ENCODE measurements at places on chromosomes 1 and 21.

DNA sequence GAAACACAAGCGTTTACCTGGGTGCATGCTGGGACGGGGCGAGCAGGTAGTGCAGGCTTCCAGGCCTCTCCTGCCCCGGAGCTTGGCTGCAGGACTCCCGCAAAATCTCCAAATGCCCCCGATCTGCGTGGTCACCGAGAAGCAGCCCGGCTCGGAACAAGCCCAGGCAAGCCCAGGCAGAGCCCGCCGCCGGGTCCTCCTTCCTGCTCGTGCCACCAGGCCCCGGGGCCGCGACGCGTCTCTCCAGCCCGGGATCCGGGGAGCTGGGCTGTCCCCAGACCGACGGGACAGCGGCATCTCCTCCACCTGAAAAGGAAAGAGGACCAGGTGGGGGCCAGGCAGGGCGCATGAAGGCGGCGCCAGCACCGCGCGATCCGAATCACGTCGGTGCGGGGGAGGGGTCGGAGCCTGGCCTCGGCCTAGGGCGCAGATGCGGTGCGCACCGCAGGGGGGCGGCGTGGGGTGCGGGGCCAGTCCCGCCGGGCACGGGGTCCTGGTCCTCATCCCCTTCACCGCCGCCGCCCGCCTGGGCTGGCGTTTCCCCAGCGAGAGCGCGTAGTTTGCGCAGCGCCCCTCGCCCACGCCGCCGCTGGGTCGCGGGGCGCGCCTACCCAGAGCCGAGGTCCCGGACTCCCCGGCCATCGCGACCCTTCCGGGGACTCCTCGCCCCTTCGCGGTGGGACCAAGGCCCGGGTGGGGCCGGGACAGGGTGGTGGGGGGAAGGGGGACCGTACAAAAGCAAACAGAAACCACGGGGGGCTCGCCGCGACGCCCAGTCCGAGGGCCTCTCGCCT lies 52.4 kb upstream of the H6PD start:
- peak; percentile 30 for DNase-seq

DNA sequence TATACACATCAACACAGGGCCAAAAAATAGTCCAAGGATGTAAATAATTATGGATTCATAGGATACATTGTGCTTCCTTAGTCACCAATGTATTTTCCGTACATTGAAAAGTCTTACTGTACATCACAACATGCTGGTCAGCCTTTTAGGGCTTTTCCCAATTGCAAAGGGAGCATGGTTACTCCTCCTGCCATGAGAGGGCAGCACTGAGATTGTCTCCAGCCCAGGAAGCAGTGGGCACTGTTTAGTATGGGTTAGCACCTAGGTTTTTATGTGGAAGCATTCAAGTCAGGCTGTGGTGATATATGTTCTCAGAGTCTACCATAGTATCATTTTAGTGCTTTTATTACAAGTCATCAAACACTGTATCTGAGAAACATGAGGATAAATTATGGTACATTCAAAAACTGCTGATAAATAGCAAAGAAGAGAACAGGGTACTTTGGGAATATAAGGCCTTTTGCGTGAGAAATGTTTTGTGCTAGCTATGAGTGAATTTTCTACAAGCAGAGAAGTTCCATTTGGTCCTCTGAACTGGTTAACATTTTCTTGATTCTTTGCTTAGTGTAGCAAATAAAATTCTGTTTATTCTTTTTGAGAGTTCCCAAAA lies 34.0 kb downstream of the ST6GALNAC5 start:
- DNase-seq = peak; percentile 27

- no peak for DNase-seq
These were observed 126.5 kb upstream of the USH2A start for GRCh38 chr1:216549796-216550195.

DNA sequence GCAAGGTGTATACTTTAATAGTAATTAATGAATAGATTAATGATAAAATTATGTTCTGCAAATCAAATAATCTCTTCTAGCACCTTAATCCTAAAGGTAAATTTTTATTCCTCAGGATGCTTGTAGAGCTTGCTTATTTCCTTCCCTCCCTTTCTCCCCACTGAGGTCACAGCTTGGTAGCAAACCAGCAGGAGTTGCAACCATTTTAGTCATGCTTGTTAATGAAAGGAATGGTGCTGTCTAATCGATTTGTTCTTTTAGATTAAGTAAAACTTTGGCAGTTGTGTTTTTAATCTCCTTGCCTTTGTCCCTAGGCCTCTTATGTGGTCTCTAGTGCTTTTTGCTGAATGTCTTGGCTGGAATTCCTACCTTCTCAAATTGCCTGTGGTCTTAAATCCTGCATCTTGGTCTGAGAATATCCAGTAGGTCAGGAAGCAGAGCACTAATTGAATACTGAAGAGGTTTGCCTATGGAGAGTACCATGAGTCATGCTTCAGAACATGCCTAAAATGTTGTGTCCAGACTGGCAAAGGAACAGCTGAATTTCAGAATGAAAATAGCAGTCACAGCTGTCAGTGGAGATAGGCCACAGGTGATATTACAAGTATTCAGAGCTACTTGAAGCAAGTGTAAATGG lies 36.3 kb upstream of the RWDD3 start:
- no peak for DNase-seq

DNA sequence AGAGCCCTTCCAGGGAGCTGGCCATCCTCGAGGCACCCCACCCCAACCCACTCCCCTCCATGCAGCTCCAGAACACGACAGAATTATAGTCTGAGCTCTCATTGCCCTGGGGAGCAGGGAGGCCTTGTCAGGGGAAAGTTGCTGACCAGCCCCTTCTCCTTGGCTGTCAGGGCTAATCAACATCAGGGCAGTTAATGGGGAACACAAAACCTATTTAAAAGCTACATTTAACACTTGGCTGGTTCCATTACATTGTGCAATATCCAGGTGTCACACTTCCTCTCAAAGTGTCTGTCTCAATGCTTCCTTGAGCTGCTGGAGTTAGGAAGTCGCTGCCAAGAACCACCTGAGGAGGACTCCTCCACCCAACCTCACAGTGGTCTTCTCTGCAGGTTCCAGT lies 111.8 kb upstream of the GRIK3 start:
- no peak for DNase-seq

DNA sequence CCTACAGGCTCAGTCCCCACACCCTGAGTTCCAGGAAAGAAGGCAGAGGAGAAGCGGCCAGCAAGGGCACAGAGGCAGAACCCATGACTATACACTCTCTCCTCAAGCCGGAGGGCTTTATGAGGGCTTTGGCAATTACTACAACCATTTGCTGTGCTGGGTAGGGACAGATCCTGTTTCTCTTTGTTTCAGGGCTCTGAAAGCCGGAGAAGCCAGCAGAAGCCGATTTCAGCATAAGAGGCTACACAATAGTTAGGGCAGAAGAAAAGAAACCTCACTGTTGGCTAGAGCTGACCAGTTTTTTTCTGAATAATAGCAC lies 13.9 kb downstream of the GPR3 start:
- no peak for DNase-seq

DNA sequence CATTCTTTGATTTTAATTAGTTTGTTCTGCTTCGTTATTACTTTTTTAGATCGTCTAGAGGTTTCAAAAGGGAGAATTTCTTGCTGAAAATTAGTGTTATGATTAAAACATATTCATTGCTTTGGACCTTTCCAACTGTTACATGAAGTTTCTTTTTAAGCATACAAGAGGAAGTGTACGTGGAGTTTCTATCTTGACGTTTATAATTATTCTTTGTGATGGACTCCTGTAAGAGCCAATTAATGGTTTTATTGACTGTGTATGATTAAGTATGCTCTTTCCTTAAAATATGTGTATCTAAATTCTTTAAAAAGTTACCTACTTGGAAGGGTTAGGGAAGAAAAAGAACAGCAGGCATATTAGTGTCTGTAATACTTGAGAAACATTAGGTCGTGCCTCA lies 37.8 kb downstream of the SPEN start:
- DNase-seq = no peak

DNA sequence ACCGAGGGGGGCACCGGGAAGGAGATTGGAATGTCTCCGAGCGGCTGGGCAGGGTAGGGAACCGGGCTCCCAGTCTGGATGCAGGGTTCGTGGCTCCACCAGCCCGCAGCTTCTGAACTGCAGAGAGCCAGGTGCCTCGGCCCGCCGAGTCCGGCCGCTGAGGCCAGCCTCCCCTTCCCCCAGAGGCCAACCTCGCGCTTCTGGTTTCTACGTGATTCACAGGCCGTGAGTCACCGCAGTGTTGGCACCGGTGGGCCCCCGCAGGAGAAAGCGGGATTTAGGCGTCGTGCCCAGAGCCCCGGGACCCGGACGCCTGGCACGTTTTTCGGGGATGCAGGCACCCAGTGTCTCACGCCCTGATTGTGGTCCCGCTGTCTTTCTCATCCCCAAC lies 458 bp downstream of the CRABP2 start:
- DNase-seq = no peak

GRCh38 chr1:77756052-77756754 lies 3.4 kb downstream of the USP33 start:
- no peak for DNase-seq

DNA sequence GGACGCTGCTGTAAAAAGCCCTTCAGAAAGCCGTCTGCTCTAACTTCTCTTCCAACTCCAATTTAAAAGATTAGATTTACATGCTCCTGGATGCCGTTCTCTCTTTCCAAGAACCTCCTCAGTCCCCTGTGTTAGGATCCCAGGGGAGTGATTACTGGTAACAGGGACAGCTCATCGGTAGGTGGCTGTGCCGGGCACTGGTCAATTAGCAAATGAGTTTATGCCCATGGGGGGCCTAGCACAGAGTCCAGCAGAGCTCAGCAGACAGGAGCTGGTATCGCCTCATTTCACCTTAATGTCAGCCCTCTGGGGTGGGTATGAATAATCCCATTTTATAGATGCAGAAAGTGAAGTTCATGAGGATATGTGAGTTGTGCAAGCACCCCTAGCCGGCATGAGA lies 191.9 kb downstream of the GRIK3 start:
- no peak for DNase-seq

DNA sequence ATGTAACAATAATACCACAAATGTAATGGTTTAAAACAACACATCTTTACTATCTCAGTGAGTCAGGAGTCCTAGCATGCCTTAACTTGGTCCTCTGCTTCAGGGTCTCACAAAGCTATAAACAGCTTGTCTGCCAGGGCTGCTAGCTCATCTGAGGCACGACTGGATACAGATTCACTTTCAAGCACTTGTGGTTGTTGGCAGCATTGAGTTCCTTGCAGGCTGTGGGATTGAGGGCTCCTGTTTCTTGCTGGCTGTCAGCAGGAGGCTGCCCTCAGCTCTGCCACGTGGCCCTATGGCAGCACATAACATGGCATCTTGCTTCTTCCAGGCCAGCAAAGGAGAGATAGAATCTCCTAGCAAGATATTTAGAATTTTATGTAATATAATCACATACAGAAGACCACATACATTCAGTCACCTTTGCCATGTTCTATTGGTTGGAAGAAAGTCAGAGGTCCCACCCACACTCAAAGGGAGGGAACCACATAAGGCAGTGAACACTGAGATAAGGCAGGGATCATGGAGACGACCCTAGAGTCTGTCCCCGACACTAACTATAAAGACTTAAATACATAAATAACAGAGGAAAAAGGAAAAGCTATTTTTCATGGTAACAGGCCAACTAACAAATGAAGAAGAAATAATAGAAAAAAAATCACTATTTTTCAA lies 18.9 kb upstream of the IPP start:
- DNase-seq = no peak

DNA sequence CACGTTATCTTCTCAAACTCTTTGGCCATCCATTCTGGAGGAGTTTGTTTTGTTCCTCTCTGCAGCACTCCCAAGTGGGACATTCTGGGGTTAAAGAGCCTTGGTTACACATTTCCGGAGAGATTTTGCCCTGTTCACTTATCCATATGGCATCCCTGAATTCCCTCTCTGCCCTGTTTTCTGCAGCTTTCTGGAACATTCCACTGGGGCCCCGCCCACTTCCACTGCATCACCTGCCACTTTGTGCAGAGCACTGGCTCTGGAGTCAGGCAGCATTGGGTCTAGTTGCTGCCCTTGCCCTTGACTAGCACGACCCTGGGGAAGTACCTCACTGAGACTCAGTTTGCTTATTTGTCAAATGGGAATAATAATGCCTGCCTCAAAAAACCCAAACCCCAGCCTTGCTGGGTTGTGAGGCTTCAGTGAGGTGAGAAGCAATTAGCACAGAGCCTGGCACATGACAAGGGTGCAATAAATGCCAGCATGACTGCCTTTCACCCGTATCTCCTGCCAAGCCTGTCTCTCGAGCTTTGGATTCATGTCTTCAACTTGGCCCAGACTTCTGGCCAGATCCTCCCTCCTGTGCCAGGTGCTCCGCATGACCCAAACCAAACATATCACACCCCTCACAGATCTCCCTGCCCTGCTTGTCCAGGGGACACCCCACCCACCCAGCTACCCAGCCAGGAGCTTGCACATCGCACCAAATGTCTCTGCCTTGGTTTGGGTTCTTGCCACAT lies 38.3 kb downstream of the IL6R start:
- no peak for DNase-seq

DNA sequence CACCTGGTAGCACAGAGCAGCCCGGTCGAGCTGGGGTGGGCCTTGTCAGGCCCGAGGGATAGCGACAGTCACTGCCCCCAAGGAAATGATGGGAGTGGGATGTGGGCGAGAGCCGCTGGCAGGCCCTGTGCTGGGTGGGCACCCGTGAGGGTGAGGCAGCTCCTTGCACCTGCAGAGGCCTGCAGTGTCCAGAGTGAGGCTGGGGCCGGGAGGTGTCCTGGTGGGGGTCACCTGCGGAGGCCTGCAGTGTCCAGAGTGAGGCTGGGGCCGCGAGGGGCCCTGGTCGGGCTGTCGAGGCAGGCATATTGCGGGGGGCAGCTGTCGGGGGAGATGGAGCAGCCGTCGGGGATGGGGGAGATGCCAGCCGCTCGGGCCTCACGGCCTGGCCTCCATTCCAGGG lies 49.5 kb downstream of the SLC19A1 start:
- DNase-seq = no peak

- no peak for DNase-seq
These were observed 479.2 kb upstream of the USP24 start for GRCh38 chr1:55694310-55694801.

DNA sequence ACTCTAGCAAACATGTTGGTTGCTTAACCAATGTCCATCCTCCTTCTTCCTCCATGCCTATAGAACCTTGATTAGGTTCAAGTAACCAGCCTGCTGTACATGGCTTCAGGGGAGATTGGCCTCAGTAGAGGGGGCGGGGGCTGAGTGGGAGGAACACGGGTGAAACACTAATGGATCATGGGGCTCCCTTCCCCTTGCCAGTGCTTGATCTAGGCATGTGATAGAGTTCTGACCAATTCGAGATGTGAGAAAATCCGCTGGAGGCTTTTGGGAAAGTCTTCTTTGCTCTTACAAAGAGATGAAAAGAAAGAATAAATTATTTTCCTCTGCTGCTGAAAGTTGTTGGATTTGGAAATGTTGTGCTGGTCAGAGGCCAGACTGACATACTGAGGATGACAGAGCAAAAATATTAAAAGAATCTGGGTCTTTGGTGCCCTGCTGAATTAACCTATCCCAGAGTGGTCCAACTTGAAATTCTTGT lies 5.2 kb upstream of the OTUD7B start:
- DNase-seq = no peak

GRCh38 chr21:45281411-45282282 lies 6.0 kb downstream of the POFUT2 start:
- no peak for DNase-seq

Measured in GDM1 (cell line).